Stimulated activated CD8-positive, alpha-beta memory T cell treated with anti-CD3 and anti-CD28 coated beads, Interleukin-12 subunit alpha, Interleukin-12 subunit beta, amount 100 ng/mL, for 4 hours (primary cell): ENCODE measurements at places on chromosomes 4 and X.

- DNase-seq, result no peak
These were observed 2.1 kb upstream of the NSG1 start for GRCh38 chr4:4384837-4385236.

- DNase-seq, result no peak
These were observed 10.3 kb downstream of the MPP1 start for GRCh38 chrX:154795016-154795415.

DNA sequence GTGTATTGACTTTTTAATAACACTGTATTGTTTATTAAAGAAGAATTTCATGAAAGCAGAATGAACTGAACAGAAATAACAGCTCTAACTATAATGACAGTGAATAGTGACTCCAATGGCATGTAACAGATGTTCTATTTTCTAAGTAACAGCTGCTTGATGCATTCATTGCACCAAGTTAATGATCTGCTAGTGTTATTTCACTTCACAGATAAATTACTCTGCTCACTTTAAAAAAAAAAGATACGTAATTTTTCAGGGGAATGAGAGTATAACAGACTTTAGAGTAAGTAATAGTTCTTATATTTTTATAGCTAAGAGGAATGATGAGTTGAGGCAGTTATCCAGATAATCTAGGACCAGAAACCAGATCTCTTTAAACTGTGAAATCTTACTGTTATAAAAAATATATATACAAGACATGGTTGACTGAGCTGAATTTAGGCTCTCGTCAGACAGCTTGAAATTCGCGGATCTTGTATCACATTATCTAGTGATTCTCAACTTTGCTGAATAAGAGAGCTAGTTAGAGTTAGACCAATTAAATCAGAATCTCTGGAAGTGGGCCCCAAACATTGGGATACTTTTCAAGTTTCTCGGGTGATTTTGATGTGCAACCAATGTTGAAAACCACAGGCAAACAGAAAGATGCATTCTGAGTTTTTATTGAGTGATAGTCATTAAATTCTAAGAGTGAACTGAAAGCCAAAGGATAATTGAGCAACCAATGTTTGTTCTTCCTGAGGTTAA lies 840.7 kb downstream of the DMD start:
- DNase-seq, result no peak

- no peak for DNase-seq
These were observed 2.9 kb downstream of the EDA start for GRCh38 chrX:69618803-69619202.

- no peak for DNase-seq
These were observed 28.1 kb downstream of the KANTR start for GRCh38 chrX:53122013-53122412.

- no peak for DNase-seq
These were observed 143.4 kb downstream of the CPEB2 start for GRCh38 chr4:15145709-15146108.

- DNase-seq, result no peak
These were observed 3.1 kb upstream of the FGB start for GRCh38 chr4:154559494-154560418.

DNA sequence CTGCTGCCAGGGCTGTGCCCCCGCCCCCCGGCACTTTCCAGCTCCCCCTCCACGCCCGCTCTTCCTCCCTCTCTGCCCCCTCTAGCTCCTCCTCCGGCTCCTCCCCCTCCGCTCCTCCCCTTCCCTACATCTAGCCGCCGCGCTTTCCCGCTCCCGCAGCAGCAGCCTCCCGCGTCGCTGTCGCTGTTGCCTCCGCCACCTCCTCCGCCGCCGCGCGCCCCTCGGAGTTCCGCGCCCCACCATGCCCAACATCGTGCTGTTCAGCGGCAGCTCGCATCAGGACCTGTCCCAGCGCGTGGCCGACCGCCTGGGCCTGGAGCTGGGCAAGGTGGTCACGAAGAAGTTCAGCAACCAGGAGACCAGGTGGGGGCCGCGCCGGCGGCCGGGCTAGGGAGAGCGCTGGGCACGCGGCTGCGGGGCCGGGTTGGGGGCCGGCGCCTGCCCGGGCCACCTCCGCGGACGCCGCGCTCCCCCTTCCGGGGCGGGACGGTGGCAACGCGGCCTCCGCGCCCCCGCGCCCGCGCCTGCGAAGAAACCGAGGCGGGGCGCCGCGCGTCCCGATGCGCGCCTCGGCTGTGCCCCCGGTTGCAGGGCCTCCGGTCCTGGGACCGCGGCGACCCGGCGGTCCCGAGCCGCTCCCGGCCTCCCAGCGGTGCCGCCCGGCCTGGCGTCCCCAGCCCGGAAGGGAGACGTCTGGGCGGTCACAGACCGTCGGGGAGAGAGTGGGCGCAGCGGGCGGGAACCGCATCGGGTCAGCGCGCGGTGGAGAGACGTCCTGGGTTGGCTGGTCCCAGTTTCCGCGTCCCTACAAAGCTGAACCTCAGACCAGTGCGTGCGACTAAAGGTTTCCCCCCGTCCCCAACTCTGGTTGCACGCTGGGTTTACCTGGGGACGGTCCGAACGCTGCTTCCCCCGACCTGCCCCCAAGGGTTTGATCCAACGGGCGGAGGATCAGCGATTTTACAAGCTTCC lies at the start of gene PRPS2:
PRPS2 (plus strand) TSS at position 156 of the 972 bp plus-strand sequence; CDS start at position 242, 86 bp downstream.
- peak; percentile 50 for DNase-seq

GRCh38 chrX:15438332-15438731 lies 54.1 kb upstream of the VEGFD start:
- no peak for DNase-seq

DNA sequence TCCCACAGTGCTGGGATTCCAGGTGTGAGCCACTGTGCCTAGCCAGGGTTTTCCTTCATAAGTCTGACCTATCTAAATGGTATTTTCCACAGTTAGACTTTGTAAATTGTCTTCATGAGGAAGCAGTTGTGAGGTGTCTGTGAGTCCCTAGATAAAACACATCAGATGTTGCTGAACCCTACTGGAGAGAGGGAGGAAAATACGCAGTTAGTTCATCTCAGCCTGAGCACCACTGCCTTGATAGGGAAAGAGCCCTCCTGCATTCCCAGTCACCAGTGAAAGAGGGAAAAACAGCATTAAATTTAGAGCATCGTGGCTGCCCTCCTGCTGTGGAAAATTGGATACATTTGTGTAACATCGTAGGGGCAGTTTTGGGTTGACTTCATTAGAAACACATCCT lies 31.7 kb upstream of the CLDN34 start:
- no peak for DNase-seq

GRCh38 chrX:111352424-111352823 lies 59.6 kb downstream of the DCX start:
- no peak for DNase-seq

GRCh38 chr4:23091711-23092110 lies 399.0 kb downstream of the GBA3 start:
- DNase-seq, result no peak

- no peak for DNase-seq
These were observed 138.2 kb downstream of the GUCY2F start for GRCh38 chrX:109343671-109344070.

DNA sequence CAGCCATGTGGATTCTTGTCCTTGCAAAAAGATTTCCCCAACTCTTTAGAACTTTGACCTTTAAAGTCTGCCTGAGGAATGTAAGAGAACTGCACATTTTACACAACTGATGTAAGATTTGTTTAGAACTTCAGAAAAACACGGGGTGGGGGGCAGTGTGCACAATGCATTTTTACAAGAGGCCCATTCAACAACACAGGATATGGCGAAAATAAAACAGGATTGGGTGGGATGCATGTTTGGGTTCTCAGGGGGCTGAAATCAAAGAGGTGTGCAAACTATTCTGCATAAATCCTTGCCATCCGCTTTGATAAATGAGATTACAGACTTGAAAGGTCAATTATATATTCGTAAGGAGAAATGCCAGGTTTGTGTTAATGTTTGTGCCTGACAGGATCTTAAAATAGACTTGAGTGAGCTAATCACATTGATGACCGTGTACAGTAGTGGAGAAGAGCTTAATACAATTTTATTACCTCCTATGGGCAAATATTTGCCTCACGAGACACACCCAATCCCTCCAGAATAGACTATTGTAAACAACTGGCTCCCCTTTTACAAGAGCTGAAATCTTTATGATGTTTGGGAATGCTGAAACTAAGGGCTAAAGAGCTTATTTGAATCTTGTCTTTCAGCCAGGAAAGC lies 184.1 kb upstream of the LEF1 start:
- no peak for DNase-seq

- no peak for DNase-seq
These were observed 277.1 kb upstream of the PRKX start for GRCh38 chrX:3990569-3990968.

GRCh38 chr4:118803253-118803652 lies 32.7 kb downstream of the SEC24D start:
- DNase-seq, result no peak

GRCh38 chrX:75228854-75229253 lies 45.0 kb upstream of the UPRT start:
- no peak for DNase-seq

DNA sequence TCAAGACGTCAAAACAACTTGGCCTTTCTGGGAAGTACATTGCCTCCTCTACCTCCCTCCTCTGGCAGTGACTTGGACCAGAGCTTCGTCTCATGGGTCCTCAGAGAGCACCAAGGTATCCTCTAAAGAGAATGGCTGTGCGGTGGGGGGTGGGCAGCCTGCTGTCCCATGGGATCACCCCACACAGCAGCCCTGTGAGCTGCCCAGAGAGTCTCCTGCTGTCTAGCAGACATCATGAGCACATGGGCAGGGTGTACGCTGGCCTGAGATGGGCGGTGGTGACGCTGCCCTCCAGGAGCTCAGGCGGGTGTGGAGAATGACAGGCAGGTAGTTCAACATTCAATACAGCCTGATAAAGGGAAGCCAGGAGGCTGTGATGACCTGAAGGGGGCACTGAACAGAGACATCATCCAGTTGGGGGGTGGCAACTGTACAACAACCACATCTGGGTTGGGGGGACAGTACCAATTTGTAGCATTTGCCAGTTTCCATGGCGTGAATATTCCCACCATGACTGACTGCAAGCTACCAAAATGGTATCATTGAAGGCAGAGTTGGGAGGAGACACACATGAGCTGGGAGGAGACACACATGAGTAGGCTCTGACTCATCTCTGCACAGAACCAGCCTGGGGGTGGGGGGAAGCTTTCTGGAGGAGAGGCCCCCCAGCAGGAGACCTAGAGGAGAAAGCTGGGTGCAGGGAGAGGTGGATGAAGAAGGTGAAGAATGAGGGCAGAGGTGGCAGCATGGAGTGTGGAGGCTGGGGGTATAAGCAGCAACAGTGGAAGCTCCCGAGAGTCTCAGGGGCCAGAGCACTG lies 35.9 kb downstream of the C4orf50 start:
- no peak for DNase-seq

GRCh38 chr4:119643306-119644042 lies 14.9 kb upstream of the PDE5A start:
- DNase-seq, result no peak

DNA sequence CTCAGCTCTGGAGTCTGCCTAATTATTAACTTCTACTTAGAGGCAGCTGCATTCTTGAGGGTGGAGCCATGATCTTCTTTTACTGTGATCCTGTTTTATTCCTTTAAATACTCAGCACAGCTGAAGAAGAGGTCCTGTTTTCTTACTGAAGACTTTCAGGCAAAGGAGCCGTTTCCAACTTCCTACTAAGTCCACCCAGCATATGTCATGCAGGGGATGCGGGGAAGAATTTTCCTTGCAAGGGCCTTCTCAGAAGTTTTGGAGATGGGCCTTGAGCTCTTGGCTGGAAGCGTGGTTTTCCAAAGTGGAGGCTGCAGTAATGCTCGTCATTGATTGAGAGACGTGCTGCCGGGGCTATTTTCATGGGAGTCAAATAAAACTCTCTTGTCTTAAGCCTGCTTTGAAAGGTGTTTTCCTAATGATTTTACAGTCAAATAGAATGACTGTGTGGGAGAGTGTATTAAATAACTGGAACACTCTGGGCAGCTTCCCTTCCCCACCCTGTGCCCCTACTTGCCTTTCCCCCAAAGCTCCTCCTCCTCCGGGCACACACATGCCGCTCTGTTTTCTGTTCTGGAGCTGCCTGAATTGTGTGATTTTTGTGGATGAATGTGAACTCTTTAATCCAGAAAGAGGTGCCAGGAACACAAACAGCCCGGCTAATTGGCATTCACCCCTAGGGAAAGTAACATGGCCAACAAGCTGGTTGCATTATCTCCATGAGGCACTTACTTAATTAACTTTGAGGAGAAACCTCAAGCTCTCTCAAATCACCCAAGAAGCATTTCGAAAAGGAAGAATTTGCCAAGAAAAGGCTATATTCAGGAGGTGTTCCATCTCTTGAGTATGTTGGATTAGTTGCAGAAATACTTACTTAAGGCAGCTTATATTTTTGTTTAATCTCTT lies 28.1 kb downstream of the FGF2 start:
- DNase-seq, result no peak

GRCh38 chrX:136528645-136529315 lies 3.2 kb upstream of the VGLL1 start:
- DNase-seq, result no peak
